Right forelimb (tissue), 1 donor: ENCODE measurements at places on chromosomes 11 and 22.

- DNase-seq = no peak
Observed at GRCh38 chr11:3947061-3947460, 91.6 kb downstream of the STIM1 start.

GRCh38 chr11:83971063-83971462 lies 684.9 kb upstream of the CCDC90B start:
- DNase-seq = no peak

GRCh38 chr11:45494738-45495137 lies 170.7 kb downstream of the CHST1 start:
- DNase-seq = peak; percentile 26

- peak; percentile 93 for DNase-seq
Observed at GRCh38 chr22:24247564-24248344, 2.9 kb upstream of the GGT5 start.

DNA sequence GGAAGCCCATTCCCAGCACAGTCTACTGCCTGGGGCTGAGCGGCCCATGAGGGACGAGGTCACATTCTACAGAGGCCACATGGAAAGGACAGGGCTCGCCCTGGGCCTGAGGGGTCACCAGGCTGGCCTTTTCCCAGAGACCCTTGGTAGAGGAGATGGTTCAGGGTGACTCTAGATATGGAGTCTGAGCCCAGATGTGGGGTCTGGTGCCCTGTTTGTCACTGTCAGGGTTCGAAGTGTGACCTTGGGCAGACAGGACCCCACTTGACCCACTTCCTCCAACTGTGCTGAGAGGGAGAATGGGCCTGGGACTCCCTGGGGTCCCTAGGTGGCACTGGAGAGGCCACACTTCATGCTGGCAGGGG lies 81.0 kb downstream of the MYEOV start:
- peak; percentile 16 for DNase-seq

DNA sequence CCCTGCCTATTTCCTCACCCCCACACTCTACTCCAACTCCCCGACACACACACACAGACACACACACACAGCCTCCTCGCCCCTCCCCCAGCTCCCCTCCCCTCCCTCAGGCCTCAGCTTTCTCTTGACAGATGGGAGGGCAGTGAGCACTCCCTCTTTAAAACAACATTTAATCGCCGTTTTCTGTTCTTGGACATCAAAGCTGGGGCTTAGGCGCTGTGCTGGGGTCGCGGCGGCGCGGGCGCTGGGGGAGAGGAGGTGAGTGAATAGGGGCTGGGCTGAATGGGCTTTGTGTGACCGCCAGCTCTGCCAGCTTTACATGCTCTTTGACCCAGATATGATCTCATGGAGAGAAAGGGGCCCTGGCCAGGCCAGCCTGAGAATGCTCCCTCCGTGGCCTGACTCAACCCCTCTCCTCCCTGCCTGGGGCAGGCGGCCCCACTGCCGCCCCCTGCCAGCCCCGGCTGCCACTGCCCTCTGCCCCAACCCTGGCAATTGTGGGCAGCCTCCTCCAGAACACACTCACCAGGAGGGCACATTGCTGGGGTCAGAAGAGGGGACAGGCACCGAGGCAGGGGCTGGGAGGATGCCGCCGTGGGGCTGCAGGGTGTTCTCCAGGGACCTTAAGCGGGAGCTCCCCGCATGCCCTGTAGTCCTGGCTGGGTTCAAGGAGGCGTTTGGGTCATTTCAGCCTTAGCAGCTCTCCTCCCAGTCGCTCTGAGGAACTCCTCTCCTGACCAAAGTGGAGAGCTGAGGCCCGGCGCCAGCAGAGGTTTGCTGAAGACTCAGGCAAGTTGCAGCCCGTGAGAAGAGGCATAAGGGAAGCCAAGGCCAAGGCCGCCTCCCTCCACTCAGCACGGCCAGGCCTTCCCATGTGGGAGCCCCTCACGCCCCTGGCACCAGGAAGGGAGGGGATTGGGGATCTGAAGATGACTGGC lies 38.3 kb upstream of the NNMT start:
- DNase-seq = no peak

DNA sequence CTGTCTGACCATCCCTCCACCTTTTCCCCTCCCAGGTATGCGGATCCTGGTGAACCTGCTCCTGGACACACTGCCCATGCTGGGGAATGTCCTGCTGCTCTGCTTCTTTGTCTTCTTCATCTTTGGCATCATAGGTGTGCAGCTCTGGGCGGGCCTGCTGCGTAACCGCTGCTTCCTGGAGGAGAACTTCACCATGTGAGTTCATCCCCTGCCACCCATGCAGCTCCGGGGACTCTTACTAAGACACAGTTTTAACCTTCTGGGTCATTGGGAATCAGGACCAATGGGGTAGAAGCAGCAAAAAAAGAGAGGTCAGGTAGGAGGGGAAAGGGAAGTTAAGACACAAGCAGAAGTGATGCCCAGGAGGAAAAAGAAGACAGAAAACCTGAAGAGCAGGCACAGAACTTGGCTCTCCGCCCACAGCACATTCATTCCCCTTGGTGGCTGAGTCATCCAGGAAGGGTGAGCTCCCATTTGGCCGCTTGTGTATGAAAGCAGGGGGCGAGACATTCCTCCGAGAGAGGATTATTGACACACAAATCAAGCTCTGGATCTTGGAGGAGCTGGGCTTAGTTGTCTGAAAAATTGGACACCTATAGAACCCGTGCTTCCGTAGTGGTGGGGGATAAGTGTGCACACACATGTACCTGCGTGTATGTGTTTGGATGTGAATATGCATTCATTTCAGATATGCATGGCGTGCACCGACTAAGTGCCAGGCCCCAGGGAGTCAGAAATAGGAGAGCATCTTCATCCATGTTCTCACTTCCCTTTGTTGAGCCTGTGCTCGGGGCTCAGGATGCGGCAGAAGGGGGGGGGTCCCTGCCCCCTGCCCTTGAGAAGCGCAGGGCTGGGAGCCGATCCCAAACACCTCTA lies 64.2 kb downstream of the CACNA1I start:
- DNase-seq = no peak

DNA sequence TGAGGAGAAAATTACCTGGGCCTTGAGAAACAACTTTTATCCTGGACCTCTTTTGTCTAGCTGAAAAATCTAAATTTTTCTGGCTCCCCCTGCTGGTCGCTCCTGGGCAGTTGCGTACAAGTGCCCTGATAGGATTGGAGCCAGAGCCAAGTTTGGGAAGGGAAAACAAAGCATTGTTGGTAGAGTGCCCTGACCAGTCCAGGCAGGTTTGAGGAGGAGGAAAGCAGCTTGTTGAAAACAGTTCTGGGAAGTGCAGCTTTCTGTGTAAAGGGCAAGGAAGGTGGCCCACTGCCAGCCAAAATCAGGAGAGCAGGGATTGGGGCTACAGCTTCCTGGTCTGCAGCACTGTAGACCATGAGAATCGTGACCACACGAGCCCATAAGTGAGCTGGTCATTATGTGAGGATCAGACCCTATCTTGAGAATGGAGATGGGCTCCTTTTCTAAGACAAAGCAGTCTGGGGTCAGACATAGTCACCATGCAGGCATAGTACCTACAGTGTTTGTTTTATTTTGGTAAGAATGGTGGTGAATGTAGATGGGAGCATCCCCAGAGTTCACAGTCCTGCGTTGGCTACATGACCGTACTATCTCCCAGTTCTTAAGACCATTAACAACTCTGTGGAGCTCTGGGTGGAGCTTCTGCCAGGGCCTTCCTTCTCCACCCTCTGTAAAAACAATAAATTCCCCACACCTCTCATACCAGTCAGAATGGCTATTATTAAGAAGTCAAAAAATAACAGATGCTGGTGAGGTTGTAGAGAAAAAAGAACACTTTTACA lies 21.3 kb upstream of the PIK3IP1 start:
- peak; percentile 56 for DNase-seq

DNA sequence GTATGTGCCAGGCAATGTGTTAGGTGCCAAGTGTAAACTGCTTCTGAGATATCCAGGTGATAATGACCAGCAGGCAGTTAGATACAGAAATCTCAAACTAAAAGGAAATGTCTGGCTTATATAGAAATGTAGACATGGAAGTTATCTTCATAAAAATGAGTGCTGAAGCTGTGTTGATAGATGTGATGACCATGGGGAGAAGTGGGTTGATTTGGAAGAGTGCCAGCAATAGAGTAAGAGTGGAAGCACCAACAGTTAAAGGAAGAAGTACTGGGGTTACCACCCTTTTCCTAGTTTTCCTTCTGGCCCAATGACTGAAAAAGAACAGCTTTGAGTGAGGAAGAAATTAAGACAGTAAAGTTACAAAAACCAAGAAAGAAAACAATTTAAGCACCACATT lies 68.5 kb downstream of the C2CD3 start:
- DNase-seq = no peak

DNA sequence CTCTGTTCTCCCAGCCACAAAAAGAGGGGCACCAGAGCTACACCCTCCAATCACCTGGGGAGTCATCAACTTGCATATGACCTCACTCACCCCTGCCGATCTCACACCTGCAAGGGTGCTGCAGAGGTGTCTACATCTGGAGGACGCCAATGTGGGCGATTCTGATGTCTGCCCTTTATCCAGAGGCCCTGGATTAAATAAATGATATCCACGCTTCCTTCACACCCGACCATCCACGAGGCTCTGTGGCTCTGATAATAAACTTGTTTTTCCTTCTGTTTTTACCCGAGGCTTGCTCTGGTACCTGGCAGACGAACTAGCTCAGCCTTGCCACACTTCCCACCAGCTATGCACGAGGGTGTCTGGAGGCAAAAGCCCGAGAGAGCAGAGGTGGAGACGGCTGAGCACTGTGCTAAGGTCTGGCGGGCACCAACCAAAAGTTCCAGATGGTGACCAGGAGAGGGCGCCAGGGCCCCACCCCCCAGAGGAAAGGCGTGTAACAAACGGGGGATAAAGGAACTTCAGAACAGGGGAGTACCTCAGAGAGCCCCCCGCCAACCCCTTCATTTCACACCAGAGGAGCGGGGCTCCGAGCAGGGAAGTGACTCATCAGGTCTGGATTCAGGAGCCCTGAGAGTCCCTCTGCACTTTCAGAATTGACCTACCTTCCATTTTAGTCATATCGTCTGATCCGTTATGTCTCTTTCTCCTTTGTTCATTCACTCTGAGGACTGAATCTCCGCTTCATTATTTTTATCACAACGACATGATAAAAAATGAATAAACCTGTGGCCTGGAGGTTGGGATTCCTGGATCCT lies 13.5 kb downstream of the SCN3B start:
- DNase-seq = no peak

GRCh38 chr22:29071261-29072045 lies 1.4 kb upstream of the KREMEN1 start:
- peak; percentile 65 for DNase-seq

DNA sequence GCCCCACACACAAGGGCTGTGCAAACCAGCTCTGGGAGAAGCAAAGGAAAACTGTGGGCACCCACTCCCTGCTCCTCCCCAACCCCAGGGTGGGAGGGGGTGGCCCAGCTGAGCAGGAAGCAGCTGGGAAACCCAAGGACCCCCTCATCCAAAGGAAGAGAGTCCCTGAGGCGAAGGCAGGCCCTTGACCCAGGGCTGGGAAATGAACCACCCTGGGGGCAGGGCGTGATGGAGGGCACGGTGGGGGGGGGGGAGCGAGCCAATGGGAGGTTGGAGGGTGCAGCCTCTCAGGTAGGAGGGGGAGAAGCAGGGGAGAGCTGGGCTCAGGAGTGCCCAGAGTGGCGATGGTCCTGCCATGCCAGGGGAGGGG lies 16.8 kb downstream of the SCN4B start:
- DNase-seq = no peak

- DNase-seq = no peak
Observed at GRCh38 chr11:17719938-17720795, 796 bp downstream of the MYOD1 start.

GRCh38 chr11:113377681-113378412 lies 9.7 kb upstream of the ANKK1 start:
- DNase-seq = no peak

DNA sequence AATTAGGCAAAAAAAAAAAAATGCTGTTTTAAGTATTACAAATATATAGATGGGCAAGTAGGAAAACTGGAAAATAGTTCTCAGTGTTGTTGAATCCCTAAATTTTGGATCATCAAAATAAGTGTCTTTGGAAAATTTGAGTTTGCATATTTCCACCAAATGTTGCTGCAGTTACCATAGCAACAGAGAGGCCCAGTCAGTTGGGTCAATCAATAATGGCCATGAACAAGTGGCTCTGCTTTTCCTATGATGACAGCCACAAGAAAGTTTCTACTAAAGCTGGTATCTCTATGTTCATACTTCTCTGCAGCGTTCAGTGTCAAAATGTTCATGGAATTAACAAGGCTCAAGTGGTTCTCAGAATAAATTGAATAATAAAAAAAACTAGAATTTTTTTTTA lies 79.1 kb downstream of the SERGEF start:
- DNase-seq = no peak

- no peak for DNase-seq
Observed at GRCh38 chr22:38706901-38707195, 1.1 kb downstream of the GTPBP1 start.

DNA sequence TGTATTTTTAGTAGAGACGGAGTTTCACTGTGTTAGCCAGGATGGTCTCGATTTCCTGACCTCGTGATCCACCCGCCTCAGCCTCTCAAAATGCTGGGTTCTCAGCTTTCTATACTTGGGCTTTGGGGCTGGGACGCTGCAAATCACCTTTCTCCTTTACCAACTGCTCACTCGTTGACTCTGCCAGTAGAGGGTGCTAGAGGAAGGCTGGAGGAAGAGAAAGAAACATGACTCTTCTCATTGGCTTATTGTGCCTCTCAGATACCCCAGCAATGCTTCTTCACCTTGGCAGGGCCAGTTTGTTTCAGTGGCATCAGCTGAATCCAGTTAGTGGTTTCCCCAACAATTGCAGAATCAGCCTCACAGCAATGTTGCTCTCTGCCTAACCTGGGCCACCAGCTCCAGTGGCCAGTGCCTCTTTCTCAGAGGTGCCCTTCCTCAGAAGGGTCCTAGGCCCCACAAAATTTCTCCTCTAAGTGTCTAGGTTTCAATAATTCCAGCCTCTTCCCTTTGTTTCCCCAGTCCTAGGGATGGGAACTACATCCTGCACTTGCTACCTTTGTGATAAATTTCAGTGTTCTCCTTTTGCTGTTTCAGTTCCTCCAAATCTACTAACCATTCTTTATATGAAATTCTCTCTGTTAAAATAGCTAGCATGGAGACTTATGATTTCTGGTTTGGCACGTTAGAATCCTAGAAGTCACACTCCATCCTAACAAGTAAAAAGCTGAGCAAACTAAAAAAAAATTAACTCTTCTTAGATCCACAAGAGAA lies 71.5 kb upstream of the VSTM5 start:
- no peak for DNase-seq

GRCh38 chr11:62143727-62144126 lies 19.9 kb downstream of the INCENP start:
- DNase-seq = no peak

DNA sequence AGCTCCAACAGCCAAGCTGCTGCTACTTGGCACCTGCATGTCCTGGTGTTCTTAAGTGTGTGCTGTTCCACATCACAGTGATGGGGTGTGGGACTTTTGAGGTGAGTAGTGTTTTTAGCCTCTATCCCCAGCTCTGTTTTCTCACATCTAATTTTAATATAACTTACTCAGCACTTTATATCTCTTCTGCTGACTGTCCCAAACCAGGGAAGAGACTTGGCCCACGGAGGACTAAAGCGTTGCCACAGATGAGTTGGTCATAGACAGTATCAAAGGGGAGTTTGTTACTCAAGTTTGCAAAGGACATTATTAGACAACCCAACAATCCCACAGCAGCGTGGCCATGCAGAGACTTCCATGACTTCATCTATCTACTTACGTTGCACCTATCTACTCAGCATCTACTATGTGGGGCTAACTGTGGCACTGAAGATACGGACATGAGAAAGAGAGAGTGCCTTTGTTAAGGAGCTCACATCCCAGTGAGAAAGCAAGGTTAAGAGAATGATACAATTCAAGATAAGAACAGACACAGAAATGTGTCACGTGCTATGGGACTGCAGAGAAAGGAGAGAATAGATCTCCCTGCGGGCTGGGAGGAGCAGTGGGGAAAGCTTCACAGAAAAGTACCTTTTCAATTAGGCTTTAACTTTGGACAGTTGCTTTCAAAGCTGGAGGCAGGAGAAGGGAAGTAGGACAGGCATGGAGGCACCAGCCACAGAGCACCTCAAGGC lies 82.4 kb downstream of the ME3 start:
- DNase-seq = no peak
